ENCODE measurements at places on chromosomes 4 and X.
A peak's percentile ranks its signal among the peaks of the same experiment; 100 is the strongest.

GRCh38 chr4:717601-718320 is 12.1 kb downstream of the PCGF3 start:
- DNase-seq, result no peak

DNA sequence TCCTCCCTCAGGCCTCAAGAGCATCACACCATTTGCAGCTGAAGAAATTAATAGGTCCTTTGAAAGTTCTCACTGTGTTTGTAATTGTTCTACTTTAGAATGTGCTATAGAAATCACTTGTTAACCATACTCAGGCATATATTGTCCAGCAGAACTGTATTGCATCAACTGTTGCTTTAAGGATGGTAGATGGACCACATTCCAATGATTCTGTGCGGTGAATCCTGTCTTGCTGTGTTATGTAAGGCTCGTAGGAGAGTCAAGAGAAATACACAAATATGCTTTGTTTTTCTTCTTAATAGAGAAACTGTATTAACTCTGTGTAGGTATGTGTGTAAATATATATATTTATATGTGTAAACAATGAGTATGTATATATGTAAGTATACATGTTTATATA is 6.3 kb upstream of the ADGRA3 start:
- no peak for DNase-seq

DNA sequence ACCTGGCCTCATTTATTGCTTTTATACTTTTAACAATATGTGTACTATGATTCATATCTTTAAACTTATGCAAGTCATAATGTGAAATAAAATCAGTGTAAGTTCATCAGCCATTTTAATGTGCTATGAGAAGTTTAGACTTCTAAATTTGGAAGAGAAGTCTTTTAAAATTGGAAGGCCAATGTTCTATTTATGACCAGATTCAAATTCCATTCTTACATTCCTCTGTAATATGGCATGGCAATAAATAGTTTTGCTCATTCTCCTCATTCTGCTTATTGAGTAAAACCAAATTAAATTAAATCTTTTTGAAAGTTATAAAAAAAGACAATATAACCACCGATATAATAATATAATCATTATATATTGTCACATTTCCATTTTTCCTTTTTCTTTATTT is 126.2 kb downstream of the SORBS2 start:
- DNase-seq, result no peak

- DNase-seq, result peak; percentile 89
These were observed 96.3 kb upstream of the NOCT start for GRCh38 chr4:138919094-138919936.

DNA sequence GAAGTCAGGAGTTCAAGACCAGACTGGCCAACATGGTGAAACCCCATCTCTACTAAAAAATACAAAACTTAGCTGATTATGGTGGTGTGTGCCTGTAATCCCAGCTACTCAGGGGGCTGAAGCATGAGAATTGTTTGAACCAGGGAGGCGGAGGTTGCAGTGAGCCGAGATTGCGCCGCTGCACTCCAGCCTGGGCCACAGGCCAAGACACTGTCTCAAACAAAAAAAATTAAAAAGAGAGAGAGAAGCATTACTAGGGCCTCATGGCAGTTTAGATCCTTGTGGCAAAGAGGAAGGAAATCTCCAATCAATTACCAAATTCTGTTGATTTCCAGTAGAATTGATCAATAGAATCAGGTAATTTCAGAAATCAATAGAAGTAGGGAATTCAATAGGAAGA is 16.8 kb upstream of the SLC34A2 start:
- DNase-seq, result no peak

GRCh38 chr4:658681-659667 is 15.1 kb downstream of the ATP5ME start:
- DNase-seq, result no peak

- DNase-seq, result peak; percentile 28
These were observed 547.5 kb downstream of the SMARCA1 start for GRCh38 chrX:128975745-128976144.

DNA sequence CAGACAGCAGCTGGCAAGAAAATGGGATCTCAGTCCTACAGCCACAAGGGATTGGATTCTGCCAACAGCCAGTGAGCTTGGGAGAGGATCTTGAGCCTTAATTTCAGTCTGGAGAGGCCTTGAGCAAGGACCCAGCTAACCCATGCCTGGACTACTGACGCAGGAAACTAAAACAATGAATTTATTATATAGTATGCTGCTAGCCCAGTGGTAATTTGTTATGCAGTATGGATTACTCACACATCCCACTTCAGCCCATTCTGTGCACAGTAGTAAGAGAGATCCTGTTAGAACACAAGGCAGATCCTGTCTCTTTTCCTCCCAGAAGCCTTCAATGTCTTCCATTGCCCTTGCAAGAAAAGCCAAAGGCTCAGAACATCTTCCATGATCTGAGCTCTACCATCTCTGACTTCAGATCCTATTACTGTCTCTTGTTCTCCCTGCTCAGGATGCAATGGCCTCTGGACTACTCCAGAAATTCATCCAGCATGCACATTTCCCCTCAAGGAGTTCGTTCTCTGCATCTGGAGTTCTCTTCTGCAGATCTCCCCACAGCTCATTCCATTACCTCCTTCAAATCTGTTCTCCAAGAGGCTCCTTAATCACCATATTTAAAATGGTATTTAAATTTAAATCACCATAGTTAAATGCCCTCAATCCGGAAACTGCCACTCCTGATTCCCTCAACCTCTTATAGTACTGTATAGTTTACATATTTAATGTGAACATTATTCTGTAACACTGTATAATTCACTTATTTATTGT is 27.6 kb downstream of the SMIM20 start:
- no peak for DNase-seq

GRCh38 chr4:148776941-148777340 is 334.7 kb upstream of the NR3C2 start:
- DNase-seq, result peak; percentile 85

DNA sequence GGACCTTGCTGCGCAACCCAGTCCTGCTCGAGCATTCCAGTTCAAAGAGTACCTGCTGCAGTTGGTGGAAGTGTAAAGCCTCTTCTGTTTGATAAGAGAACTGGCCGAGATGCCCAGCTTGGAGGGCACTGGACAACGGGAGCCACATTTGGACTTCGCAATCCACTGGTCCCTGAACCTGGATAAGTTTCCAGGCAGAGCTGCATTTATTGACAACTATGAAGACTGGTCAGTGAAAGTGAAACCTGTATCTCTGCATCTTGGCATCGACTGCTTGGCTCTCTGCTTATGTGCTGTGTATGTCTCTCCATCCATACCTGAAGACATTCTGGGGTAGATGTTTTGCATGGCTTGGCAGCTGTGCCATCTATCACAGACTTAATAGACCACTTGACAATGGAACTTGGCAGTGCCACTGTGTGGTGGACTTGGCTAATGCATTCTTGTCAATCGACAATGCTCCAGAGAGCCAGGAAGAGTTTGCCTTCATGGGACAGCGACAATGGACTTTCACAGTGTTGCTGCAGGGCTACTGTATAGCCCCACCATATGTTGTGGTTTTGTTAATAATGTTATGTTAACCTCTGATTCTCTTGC is 43.5 kb upstream of the ZBTB33 start:
- DNase-seq, result no peak

DNA sequence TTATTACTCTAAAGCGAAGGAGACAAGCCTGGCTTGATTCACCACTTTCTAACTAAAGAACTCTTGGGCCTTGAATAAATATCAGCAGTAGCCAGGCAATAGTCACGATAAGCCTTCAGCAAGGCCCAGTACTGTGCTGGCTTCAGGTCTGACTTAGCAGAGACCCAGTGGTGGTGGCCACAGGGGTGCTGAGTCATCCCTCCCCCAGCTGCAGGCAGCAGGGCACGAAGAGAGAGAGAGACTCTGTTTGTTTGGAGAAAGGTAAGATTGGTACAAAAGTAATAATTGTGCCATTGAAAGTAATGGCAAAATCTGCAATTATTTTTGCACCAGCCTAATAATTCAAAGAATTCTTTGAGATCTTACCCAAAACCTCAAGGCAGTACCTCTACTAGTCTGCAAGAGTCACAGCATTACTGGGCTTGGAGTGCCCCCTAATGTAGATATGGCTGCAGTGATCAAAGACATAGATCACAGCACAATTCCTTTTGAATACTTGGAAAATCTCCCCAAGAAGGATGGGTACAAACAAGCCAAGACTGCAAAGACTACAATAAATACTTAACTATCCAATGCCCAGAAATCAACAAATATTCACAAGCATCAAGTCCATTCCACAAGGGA is 159.5 kb upstream of the USP38 start:
- DNase-seq, result peak; percentile 55

- peak; percentile 65 for DNase-seq
These were observed 793 bp downstream of the ARSJ start for GRCh38 chr4:113978561-113979147.

DNA sequence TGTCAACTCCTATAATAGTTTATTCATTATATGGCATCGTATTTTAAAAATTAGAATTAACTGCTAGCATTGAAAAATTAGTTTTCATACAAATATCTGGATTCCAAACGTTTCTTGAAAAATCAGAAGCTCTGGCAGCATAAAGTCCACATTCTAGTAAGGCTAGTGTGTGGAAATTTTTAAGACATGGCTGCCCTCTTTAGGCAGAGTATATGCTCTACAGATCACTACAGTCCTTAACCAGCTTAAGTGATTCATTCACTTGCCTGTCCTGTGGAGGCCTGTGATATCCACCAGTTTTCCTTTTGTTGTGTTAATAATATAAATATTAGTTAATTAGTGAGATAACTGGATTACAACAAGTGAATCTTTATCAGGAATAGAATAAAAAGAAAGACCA is 287.2 kb downstream of the OPHN1 start:
- peak; percentile 50 for DNase-seq

DNA sequence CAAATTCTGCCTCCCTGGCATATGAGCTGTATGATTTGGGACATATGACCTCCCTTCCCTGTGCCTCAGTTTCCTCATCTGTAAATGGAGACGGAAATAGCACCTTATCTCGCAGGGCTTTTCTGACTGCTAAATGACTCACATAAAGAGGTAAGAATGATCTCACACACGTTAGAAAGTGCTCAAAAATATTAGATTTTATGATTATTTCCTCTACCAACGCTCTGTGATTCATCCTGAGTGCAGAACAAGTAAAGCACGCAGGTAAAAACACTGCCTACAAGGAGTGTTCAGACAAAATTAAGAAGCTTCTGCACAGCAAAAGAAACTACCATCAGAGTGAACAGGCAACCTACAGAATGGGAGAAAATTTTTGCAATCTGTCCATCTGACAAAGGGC is 21.1 kb downstream of the ACSL1 start:
- no peak for DNase-seq

DNA sequence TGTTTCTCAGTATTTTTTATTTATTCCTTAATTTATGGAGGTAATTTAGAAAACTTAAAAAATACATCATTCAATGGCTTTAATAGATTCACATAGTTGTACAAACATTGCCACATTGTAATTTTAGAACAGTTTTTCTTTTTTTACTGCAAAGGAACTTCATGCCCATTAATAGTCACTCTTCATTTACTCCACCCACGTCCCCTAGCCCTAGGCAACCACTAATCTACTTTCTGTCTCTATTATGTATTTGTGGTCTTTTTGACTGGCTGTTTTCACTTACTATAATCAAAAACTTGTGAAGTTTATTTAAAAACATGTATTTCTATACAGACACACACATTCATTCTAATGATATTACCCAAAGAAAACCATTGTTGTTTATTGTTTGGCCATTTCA is 664.8 kb downstream of the GRID2 start:
- DNase-seq, result no peak

GRCh38 chr4:52979821-52980590 is 117.9 kb downstream of the RASL11B start:
- DNase-seq, result no peak

GRCh38 chr4:161919442-161920220 is 244.2 kb downstream of the FSTL5 start:
- no peak for DNase-seq

DNA sequence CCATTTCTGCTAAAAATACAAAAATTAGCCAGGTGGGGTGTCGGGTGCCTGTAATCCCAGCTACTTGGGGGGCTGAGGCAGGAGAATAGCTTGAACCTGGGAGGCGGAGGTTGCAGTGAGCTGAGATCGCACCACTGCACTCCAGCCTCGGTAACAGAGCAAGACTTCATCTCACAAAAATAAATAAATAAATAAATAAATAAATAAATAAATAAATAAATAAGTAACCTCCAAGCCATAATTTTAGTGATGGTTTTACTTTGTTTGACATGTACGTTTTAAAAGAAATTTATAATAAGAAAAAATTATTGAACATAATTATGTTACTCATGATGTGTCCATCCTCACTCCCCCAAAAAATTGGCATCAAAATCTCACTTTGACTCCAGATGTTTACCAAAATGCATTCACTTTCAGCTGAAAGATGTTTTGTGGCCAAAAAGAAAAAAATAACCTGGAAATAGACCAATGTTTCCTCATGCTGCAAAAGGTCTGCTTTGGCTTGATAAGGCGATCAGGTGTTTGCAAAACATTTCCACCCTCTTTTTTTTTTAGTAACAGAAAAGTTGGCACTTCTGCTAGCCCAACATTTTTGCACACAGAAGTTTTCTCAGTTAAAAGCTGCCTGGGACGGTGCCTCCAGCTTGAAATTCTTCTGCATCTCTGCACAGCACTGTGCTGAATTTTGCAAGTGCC is 42.2 kb upstream of the DHRSX start:
- DNase-seq, result peak; percentile 2

DNA sequence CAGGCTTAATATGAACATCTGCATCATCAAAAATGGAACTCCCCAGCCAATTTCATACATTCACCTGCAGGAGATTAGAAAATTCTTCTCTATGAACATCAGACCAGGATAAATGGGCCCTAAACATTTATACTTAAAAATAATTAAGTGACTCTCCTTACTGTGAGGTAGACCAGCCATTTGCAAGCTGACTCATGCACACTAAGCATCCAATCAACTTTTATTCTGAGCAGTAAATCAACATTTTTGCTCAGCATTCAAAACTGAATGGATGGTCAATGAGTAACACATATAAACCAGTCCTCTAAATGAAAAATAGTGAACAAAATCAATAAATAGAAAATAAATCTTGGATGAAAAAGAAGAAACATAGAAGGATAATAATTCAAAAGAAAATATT is 19.9 kb upstream of the PCDH10 start:
- DNase-seq, result peak; percentile 34

- no peak for DNase-seq
These were observed 98.0 kb downstream of the CXCL13 start for GRCh38 chr4:77703666-77704065.

DNA sequence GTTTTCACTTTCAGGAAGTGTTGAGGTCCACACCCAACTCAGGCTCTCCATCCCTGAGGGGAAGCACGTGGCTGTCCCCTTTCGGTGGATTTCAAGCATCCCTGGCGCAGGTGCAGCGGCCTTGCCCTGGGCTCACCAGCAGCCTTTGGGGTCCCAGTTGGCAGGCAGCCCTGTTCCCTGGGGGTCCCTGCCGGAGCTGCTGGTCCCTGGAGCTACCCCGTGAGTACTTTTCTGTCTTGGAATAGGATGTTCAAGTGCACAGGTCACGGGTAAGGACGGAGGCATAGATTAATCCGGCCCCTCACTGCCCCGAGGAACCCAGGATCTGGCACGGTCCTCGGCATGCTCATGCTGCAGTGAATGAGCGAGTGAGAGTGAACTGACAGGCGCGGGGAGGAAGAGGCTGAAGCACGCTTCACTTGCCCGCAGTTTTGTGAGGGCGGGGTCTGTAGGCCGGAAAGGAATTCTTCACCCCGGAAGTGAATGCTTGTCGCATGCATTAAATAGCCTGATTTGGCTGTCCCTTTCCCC is 117.2 kb upstream of the FAT1 start:
- DNase-seq, result no peak
